ENCODE measurements at places on chromosomes 13 and 19. TPM values are rescaled to one million over a fixed set of nuclear protein-coding genes. Genes with fewer than 3 reads are reported as not detected.
A peak's percentile ranks its signal among the peaks of the same experiment; 100 is the strongest.

GRCh38 chr13:95226476-95226875 lies 74.8 kb downstream of the ABCC4 start:
- no peak for DNase-seq

GRCh38 chr19:19224852-19225494 lies 13.2 kb downstream of the NCAN start:
- peak; percentile 90 for DNase-seq

- DNase-seq: no peak
Measured at GRCh38 chr13:113178070-113178895, 19.8 kb downstream of the PROZ start.

DNA sequence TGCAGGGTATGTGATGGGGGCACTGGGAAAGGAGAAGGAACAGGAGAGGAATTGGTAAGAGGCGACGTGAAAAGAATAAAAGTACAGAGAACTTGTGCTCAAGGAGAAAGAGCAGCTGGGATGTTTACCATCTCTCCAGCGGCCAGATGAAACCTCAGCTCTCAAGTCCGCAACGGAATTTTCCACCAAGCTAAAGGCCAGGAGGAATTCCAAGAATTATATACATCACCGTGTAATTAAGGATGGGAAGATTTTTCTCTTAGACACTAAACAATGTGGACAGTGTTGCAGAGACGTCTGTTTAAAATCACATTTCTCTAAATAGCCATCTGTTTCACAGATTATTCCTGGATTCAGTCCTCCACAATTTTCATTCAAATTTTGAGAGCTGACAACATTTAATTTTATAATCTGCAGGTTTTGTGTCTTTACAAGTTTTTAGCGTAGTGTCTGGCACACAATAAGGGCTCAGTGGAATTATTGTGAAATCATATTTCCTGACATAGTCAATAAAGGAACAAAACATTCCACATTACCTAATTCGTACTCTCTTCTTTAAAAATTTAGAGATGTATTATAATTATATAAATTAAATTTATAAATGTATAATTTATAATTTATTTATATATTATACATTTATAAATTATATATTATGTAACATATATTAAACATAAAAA lies 23.0 kb upstream of the USP29 start:
- no peak for DNase-seq

DNA sequence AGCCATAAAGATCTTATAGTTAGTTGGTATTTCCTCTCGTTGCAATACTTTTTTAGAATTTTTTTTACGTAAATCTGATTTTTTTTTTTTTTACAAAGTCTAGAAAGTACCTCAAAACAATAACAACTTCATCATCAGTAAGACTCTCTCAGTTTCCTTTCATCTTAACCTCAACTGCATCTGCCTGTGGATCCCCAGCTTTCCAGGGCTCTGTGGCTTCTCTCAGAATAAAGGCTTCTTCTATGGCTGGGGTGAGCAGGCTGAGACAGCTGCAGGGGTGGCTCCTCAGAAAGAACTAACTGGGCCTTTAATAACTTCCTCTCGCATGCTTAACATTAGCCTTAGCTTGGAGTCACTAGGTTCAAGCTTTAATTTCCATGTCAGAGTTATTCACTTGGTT lies 4.2 kb downstream of the ZNF506 start:
- no peak for DNase-seq

Gene ADAT3
- total RNA-seq: 5.2 TPM

Gene GRK1
- total RNA-seq: not detected

DNA sequence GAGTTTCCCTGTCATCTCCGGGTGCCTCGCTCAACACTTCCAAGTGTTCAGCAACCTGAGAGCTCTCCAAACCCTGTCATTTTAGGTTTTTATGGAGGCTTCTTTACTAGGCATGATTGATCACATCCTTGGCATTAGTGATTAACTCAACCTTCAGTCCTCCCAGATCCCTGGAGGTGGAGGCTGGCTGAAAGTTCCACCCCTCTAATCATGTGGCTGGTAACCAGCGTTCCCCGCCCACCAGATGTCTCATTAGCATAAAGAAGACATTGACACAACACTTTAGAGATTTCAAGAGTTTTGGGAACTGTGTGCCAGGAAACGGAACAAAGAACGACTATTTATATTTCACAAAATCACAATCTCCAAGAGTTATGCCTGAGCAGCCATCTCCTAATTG lies 71.1 kb upstream of the RGCC start:
- no peak for DNase-seq

- no peak for DNase-seq
Measured at GRCh38 chr19:34676697-34677385, at the start of gene SCGB2B2. Gene SCGB2B2 (minus strand): TSS chr19:34677159. CDS start chr19:34594563, 82,596 bp downstream.
